ENCODE measurements at places on chromosomes 2 and 18.

DNA sequence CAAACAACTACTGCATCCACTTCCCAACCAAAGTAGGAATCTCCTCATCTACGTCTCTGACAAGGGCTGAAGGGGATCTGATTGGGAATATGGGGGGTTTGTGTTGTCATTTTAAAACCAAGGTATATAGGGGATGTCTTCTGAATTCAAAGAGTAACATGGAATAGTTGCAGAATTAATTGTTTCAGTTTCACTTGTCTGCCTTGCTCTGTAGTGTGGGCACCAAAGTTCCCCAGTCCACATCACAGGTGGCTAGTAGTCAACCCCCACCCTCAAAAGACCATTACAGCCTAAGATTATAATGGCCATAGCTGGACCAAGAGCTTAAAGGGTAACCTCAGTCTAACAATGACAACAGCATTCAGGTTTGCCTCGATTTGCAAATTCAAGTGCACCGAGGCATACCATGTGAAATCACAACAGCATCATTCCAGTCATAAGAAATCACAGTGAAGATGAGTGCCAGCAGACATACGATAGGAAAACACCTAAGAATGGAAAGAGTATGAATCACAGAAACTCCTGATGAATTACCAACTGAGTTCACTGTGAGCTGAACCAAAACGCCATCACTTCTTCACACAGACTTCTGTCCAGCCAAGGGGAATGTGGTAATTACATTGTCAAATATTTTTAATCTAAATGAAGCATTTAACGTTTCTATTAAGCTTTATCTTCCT, 52.4 kb downstream of the MYO5B start:
- DNase-seq: no peak

GRCh38 chr18:66587430-66587829, 16.5 kb downstream of the CDH19 start:
- no peak for DNase-seq

DNA sequence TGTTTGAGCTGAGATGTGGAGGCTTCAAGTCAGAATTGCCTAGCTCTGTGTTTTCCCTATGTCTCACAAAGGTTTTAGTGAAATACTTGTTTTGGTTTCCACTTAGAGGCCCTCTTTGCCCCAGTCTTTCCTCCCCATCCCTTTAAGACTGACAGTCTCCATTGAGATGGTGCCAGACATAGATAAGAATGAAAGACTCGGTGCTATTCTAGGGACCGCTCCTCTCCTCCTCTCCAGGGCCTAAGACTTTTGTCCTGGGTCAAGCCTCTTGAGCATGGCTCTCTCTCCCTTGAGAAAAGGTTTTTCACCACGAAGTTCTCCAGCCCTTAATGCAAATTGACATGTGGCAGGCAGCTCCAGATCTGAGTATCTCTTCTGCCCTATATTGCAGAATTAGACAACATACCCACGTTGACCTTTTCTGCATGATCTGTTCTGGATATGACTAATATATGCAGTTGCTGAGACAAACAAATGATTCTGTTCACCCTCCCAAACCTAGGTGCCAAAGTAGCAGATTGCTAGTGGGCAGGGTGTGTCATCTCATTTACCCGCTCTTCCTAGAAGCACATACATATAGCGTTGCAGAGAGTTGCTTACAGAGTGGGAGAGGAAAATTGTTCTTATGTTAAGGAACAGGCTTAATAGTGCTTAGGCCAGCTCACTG, 47.5 kb upstream of the ACSL3 start:
- DNase-seq: no peak

GRCh38 chr2:99153921-99154604, 679 bp downstream of the TSGA10 start:
- DNase-seq: no peak

GRCh38 chr18:79345981-79346380, 49.7 kb upstream of the NFATC1 start:
- no peak for DNase-seq

DNA sequence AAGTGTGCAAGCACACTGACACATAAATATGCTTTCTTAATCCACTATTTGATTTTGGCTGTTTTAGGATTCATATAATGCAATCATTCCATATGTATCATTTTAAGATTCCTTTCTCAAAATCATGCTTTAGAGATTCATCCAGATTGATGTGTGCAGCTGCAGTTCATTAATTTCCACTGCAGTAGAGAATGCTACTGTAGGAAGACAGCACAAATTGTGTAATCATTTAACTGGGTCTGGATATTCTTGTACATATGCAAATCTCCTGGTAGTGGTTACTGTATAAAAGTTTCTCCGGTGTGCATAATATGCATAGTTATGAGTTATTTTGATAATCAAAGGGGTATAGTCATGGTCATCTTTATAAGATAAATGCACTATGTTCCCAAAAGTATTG, 502.5 kb upstream of the ACVR2A start:
- DNase-seq: no peak

DNA sequence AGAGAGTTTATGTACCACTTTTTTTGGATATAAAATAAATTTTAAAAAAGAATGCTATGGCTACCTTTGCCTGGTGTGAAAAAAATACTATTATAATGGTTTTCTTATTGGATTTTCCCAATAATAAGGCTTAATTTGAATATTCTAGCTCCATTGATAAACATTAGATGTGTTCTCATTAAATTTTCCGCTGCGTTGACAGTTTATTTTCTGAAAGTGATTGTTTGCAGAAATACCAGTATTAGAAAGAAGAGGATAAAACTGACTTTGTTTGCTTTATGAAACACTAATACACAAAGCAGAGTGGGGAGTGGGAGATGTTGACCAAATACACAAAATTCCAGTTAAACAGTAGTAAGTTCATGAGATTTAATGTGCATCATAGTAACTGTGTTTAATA, 433.3 kb upstream of the TMEFF2 start:
- DNase-seq: no peak

GRCh38 chr2:38702413-38702812, 36.5 kb downstream of the GALM start:
- no peak for DNase-seq

DNA sequence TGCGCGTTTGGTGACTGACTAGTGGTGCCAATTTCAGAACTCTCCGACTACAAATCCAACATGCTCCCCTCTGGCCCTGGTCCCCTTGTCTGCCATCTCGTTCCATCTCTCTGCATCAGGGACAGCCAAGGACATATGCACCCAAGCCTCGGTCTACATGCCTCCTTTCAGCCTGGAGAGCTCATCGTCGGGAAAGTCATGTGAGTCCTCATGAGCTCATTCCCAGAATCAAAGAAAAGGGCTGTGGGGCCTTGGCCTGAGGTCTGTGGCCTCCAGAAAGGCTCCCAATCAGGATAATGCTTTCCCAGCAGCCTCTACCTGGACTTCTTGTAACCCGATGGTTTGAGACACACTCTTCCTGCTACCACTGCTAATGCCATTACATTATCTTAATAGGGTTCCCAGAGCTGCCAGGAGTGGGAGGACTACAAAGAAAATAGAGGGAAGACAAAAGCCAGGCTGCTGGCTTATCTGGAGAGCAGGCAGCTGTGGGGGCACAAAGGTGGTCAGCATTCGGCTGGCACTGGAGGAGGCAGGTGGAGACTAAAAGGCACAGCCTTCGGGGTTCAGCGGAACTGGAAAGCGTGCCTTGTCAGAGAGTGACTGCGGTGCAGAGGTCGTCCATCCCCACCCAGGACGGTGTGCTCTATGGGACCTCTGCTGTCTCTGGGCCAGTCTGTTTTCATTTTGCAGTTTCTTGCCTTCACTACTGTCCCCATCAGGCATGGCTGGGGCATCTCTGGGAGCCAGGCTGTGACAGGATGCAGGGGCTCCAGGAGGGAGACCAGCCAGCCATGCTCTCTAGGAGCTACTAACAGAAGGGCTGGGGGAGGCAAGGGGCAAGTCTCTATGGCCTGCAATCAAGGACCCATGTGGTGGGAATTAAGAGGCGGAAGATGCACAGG, 104.4 kb upstream of the SMAD2 start:
- DNase-seq: no peak

GRCh38 chr2:97675430-97676113, 6.1 kb downstream of the C2orf92 start:
- DNase-seq: no peak

- no peak for DNase-seq
These were observed 4.5 kb upstream of the SFTPB start for GRCh38 chr2:85672456-85672855.

- DNase-seq: no peak
These were observed 373.3 kb downstream of the PTPRM start for GRCh38 chr18:7940379-7940778.

DNA sequence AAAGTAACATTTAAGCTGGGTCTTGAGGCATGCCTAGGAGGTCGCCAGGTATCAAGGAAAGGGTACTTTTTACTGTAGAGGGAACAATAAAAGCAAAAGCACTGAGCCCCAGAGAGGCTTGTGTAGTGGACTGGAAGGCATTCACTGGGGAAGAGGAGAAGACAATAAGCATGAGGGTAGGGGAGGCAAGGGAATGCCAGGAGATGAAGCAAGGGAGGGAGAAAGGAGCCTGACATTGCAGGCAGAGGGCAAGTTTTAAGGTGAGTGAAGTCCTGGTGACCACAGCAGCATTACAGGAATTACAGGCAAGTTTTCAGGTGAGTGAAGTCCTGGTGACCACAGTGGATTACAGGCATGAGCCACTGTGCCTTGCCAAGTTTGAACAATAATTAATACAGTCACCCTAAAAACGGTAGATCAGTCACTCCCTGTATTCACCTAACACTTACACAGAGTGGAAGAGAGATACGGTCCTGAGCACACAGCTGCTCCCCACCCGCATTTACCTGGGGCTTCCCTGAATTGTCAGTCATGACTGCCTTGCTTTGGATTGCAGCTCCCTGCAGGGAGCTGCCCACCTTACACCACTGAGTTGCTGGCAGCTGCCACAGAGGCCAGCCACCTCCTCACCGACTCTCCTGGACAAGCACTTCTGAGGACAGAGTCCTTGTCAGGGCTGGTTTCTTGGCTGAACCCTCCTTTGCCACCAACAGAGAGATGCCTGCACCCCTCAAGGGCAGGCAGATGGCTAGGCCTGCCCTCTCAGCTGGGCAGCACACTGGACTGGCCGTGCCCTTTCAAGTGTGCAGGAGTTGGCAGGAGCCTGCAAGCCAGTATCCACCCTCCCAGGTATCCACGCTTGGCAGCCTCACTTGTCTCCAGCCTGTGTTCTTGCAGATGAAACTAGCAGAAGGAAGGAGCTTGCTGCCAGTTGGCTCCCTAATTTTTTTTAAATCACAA, 153.2 kb upstream of the MSH6 start:
- no peak for DNase-seq

DNA sequence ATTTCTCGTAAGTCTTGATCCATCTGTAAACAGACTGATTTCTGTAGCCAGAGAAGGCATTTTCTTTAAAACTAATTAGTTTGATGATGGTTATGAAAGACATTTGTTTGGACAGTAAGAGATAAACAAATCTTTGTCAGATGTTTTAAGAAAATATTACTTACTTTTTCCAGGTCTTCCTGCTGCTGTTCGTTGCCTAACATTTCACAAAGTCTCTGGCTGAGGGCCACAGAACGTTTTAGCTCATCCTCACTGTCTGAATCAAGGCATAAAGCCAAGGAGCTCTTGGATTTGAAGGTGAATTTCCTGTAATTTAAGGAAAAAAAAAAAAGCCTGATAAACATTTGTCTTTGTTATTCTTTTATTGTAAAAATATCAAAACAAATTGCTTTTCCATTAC, 57.8 kb downstream of the VIL1 start:
- no peak for DNase-seq
